ENCODE measurements at places on chromosomes 13 and 19.

- DNase-seq: no peak
These were observed 70.0 kb downstream of the SPATA13 start for GRCh38 chr13:24230428-24231072.

DNA sequence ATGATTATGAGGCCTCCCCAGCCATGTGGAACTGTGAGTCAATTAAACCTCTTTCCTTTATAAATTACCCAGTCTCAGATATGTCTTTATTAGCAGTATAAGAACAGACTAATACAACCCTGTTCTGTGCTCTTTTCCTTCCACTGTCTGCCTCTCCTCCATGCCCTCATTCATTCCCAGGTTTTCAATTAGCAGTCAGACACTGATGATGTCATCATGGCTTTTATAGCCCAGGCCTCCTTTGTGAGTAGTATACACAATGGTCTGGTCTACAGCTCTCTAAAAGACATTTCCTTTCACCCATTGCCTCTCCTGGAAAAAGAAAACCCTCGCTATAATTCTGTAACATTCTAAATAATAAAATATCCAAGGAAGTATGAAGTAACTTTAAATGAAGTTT, 25.5 kb downstream of the FGF14 start:
- no peak for DNase-seq

- DNase-seq: no peak
These were observed 502.4 kb downstream of the MYO16 start for GRCh38 chr13:109131698-109132257.

DNA sequence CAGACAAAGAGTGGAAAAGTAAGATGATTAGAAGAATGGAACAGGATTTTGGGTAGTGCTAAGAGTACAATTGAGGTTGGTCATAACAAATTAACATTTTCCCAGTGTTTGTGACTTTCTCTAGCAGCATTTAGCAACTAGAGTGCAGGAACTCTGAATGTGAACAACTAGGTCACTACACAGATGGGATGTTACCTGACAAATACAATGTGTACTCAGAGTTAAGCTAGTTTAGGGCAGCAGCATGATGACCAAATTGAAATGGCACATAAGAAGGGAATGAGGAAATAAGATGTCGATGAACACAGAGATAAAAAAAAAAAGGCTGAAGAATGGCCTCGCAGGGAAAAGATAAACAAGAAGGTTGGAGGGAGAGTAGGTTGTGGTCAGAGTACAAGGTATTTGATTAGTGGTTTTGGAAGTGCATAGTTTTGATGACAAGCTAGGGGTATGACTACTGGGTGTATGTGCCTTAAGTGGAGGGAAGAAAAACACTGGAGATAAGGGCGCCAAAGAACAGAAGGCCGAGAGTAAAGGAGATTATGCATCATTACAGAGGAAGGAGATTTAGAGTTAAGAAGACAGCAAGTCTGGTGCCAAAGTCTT, 381.1 kb downstream of the FGF14 start:
- DNase-seq: no peak

GRCh38 chr19:21045028-21045427, 24.6 kb downstream of the ZNF430 start:
- no peak for DNase-seq

- no peak for DNase-seq
These were observed 6.8 kb upstream of the CCDC124 start for GRCh38 chr19:17926044-17926443.

GRCh38 chr19:34228347-34228746, 26.0 kb upstream of the GARRE1 start:
- DNase-seq: no peak

DNA sequence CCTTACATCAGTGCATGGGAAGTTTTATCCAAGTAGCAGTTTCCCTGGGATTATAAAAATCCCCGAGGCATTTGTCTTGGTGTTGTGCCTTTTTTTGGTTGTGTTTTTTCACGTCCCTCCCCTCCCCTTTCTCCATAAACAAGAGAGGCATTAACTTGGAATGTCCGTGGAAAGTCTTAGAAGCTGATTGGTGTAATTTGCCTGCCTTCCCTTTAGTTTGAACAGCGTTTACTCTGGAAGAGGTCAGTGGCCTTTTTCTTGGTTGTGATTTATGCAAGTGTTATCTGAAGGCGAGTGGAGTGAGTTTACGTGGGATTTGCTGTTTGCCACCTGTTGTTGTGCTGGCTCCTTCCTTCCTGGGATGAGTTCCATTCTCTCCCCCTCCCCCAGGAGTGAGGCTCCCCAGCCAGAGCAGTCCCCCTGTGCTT, 7.2 kb downstream of the ACTN4 start:
- DNase-seq: no peak

DNA sequence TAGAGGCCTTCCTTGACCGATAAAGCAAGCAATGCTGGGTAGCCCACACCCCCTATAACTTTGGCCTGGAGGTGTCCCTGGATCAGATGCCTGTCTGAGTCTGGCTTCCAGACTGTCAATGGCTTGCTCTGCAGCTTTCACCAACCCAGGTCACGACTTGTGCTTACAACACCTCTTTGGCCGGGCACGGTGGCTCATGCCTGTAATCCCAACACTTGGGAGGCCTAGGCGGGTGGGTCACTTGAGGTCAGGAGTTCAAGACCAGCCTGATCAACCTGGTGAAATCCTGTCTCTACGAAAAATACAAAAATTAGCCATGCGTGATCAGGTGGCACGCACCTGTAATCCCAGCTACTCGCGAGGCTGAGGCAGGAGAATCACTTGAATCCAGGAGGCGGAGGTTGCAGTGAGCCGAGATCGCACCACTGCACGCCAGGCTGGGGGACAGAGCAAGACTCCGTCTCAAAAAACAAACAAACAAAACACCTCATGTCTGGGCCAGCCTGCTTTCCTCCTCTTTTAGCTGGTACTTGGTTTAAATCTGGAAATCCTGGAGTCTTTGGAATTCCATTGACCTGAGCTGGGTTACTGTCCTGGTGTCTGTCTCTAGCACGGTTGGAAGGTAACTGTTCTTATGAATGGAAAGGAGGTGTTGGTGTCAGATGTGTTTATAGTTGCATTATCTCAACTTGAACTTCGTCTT, 10.3 kb upstream of the GARRE1 start:
- no peak for DNase-seq

DNA sequence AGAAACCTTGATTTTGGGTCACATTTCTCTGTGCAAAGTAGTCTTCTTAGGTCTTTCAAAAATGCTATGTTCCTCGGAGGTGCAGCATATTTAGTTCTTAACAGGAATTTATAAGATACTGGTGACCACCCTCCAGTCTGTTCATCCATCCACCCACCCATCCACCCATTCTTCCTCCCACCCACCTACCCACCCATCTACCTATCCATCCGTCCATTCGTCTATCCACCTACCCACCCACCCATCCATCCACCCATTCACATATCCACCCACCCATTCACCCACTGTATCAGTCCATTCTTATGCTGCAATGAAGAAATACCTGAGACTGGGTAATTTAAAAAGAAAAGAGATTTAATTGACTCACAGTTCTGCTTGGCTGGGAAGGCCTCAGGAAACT, 74.9 kb downstream of the KCTD15 start:
- no peak for DNase-seq

GRCh38 chr19:38409631-38410133, 6.8 kb downstream of the FAM98C start:
- no peak for DNase-seq

DNA sequence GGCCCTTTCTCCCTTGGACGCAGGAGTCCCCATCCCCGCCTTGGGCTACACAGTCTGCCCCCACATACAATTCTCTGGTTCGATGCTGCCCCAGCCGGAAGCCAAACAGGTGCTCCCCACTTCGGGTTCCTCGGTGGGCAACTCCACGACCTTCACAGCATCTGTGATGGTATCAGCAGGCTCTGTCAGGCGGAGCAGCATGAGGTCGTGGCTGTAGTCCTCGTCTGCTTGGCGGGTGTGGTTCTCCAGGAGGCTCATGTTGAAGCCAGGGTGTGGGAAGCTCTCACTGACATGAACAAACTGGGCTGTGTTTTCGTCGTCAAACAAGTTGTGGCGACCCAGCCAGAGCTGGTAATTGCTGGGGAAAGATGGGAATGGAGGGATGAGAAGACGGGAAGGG, 3.5 kb downstream of the KLK1 start:
- no peak for DNase-seq

DNA sequence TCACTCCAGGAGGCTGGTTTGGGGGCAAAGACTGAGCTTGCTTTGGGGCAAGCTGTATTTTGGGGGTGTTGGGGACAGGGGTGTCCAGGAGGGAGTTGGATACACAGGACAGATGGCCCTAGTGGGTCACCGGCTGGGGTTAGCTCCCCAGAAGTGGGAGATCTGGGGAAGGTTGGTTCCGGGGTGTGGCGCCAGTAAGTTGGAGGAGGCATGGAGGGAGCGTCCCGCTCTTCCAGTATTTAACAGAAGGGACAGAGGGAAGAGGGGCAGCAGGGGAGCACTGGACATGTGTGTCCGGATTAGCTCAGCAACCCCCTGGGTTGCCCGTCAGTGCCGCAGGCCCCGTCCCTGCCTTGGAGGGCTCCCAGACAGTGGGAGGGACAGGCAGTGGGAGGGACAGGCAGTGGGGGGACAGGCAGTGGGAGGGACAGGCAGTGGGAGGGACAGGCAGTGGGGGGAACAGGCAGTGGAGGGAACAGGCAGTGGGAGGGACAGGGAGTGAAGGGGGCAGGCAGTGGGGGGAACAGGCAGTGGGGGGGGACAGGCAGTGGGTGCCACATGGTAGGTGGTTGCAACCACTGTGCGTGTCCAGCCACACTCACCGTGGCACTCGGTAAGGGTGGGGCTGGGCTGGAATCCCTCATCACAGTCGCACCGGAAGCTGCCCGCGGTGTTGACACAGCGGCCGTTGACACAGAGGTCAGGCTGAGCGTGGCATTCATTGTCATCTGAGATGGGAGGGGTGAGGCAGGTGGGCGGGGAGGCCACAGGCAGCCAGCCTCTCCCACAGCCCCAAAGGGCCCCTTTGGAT, 33.2 kb downstream of the CCL25 start:
- DNase-seq: no peak

DNA sequence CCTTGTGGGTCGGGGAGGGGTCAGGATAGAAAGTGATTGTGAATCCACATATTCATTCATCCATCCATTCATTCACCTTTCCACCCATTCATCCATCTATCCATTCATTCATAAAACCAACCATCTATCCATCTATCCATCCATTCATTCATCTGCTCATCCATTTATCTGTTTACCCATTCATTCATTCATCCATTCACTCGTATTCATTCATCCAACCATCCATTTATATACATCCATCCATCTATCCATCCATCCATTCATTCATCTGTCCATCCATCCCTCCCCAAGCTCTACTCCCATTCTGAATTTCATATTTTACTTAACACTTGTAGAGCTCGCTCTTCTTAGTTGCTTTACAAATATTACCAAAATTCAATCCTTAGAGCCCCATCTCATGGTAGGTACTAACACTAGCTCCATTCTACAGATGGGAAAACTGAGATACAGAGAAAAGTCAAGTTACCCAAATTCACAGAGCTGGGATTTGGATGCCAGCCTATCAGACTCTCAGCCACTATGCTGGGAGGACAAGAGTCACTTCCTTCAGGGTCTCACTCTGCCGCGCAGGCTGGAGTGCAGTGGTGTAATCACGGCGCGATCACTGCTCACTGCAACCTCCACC, 37.6 kb downstream of the PIN1 start:
- no peak for DNase-seq

DNA sequence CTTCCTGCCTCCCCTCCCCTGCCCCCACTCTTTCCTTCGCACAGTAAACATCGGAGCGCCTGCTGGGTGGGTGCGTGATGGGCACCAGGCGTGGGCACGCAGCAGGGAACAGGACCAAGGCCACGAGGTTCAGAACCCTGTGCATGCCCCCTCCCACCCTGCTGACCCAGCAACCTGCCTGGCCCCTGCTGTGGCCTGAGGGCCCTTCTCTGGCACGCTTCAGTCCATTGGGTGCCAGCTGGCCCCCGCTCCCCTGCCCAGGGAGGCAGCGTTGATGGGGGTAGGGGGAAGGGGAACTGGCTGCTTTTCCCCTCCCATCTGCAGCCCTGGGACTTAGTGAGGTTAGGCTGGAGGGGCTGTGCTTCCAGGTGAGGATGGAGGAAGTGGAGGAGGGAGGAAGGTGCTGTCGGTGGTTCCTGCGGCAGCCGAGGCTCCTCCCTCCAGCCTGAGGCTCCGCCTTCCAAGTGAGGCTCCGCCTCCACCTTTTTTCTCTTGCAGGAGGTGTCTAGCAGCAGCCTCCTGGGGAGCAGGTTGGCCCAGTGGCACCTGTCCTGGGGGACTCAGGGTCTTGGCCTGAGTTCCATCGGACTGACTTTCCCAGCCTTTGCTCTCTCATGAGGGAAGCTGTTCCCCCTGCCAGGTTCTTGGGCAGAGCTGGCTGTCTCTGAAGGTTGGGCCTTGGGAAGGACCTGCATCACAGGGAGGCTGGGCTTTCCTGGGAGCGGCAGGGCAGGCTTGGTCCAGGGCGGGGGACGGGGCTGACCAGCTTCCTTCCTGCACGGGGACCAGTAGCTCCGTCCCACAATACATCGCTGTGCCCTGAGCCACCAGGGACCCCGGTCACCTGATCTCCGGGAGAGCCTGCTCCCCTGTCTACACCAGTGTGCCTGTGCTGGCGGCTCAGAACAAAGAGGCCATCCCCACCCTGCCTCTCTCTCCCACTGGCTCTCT, 7.3 kb downstream of the PIAS4 start:
- no peak for DNase-seq

DNA sequence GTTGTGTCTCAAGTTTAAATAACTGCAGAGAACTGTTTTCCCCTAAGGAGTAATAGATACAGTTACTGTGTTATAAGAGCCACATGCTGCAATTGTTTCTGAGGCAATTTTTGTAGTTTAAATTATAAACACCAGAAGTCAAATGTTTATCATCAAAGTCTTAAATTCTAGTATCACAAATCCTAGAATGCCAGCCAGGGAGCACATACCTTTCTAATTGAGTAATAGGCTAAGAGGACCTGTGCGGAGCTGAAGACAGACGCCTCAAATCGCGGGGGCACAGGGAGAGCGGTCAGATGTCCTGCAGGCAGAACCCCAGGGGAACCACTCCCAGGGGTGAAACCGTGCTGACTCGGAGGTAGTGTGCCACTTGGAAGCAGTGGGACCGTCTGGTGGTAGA, 65.2 kb upstream of the TNFRSF19 start:
- DNase-seq: no peak

DNA sequence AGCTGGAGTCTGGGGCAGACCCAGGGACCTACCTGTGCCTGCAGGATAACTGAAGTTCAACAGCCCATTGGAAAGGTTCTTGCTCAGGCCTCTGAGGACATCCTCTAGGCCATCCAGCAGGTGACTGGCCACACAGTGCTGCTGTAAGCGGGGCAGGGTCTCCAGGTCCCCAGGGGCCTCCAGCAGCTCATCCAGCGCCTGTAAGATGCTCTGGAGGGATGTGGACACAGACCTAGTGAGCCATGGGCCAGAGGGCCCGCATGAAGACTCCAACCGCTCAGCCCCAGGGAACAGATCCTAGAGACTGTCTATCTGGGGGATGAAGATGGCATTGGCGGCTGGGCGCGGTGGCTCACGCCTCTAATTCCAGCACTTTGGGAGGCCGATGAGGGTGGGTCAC, 14.0 kb downstream of the ADGRE2 start:
- DNase-seq: no peak

All from anterior cingulate cortex (tissue), 58 donors.